ENCODE measurements at places on chromosomes 5 and 9. TPM values are rescaled to one million over a fixed set of nuclear protein-coding genes. Genes with fewer than 3 reads are reported as not detected.

Gene P4HA2
- 6.1 TPM for total RNA-seq

Gene CATSPER3
- total RNA-seq = 0.69 TPM

Gene ADGRV1
- total RNA-seq = 0.02 TPM

DNA sequence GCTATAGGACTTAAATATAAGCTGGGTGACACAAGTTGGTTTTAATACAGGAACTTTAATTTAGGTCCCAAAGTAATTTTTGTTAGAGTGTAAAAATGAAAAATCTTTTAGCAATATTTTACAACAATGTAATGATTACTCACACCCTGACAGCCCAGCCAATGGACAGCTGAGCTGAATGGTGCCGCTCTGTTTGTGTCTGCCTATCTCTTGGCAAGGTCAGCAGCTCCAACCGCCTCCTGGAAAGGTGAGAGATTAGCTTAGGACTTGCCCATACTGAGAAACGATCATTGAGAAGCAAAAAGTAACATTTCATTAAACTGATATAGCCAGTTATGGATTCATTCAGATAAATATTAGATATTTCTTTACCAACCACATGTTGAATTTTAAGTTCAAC lies 463.6 kb upstream of the CD180 start:
- no peak for DNase-seq

GRCh38 chr9:129023908-129024233 lies 4.3 kb downstream of the SH3GLB2 start:
- DNase-seq = no peak

- no peak for DNase-seq
These were observed 16.4 kb upstream of the PPP1R26 start for GRCh38 chr9:135463140-135463539.

- peak; percentile 36 for DNase-seq
These were observed 3.2 kb downstream of the ATOSB start for GRCh38 chr9:35112257-35113020.

GRCh38 chr9:114121227-114122135 lies 22.4 kb upstream of the KIF12 start:
- no peak for DNase-seq

DNA sequence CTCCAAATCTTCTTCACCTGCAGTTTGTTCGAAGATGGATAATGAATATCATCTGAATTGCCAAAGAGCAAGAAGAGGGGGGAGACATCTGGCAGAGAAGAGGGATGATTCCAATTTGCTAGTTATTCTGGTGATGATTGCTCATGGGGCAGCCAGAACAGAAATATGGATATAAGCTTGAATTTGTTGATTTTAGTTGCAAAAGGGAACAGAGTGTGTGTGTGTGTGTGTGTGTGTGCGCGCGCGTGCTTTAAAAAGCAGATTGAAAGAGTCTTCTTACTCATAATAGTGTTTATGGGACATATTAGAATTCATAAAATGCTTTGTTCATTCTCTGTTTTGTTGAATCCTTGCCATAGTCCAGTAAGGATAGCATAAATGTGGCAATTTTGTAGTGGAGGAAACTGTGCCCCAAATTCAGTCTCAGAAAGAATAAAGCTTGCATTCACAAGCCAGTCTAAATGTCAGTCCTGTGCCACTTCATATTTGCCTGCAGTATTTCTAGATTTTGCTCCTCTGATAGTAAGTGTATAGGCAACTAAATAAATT lies 436.3 kb upstream of the KLF4 start:
- DNase-seq = no peak

All from activated CD4-positive, alpha-beta T cell treated with anti-CD3 and anti-CD28 coated beads for 36 hours (primary cell).